ENCODE measurements at places on chromosomes 12 and 14.

GRCh38 chr12:120183211-120183631, 11.3 kb downstream of the GCN1 start:
- no peak for DNase-seq

DNA sequence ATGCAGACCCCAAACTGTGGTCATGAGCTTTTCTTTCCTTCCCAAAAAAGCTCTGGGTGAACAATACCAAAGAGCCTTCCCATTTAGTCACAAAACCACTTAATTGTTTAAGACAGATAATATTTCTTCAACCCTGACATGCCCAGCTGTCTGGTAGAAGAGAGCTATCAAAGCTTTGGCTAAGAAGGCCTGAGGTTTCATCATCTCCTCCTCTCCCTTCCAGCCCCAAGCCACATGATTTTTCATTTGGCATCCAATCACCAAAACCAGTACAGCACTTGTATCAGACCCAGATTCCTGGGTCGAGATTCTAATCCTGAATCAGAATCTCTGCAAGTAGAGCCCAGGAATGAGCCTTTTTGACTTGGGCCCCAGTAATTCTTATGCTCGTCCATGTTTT, 199.6 kb upstream of the TMEM260 start:
- no peak for DNase-seq

GRCh38 chr12:132967736-132968135, 11.6 kb upstream of the ZNF605 start:
- DNase-seq = no peak

DNA sequence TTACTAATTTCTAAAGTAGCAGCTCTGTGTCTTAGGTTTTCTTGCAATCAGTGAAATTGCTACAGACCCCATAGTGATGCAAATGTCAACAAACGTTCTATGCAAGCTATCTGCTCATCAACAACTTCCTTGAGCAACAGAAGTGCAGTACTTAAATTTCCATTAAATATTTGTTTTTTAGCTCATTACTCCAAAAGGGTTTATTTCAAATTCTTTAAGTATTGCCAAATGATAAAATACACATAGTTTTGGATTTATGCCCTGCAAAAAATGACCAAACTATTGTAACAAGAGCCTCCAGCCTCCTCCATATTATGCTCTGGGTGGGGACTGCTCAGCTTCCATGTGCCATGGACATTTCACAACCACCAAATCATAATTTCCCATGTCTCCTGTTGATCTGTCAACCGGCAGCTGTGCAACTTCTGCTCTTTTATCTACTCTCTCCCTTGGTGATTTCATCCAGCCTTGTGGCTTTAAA, 4.4 kb downstream of the BDKRB1 start:
- no peak for DNase-seq

DNA sequence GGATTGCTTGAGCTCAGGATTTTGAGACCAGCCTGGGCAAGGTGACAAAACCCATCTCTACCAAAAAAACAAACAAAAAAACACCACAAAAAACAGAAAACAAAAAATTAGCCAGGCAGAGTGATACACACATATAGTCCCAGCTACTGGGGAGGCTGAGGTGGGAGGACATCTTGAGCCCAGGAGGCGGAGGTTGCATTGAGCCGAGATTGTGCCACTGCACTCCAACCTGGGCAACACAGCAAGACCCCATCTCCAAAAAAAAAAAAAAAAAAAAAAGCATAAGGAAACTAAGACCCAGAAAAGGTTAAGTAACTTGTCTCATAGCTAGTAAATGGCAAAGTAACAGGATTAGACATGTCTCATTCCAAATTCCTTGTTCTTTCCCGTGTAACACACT, 56.3 kb upstream of the PSMA6 start:
- no peak for DNase-seq

- no peak for DNase-seq
These were observed 19.5 kb downstream of the TMED10 start for GRCh38 chr14:75156901-75157300.

GRCh38 chr14:39180553-39180952, 5.5 kb downstream of the PNN start:
- DNase-seq = no peak
